ENCODE measurements at places on chromosomes 13 and 19.

- no peak for DNase-seq
These were observed 51.6 kb upstream of the EHD2 start for GRCh38 chr19:47661611-47662010.

DNA sequence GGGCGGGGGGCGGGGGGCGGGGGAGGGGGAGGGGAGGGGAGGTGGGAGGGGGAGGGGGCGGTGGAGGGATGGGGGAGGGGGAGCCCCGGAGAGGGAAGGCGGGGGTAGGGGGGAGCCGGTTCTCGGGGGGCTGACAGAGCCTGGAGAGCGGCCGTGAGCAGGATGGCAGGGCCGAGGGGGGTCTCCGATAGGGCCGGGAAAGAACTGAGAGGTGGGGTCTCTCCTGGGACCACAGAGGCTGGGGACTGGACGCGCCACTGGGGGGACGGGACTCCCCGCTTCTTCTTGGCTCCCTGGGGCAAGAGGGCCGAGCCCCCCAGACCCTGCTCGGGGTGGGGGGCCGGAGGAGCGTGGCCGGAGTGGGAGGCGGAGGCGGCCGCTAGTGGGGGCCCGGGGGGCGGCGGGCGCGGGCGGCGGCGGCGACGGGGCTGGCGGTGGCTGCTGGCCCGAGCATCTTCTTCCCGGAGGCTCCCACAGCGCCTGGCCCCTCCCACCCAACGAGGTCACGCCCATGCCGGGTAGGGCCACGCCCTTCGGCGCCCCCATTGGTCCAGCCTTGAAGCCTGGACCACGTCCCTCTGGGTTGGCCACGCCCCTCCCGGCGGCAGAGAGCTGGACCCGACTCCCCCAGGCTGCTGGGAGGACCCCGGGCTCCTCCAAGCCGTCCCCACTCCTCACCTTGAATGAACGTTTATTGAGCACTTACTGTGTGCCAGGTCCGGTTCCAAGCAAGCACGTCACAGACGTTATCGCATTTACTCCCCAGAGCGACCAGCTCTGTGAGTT is at the start of gene NOVA2:
NOVA2 (minus strand) TSS at position 313 of the 786 bp plus-strand sequence. CDS start 514 bp downstream, outside the sequence.
- peak; percentile 82 for DNase-seq

DNA sequence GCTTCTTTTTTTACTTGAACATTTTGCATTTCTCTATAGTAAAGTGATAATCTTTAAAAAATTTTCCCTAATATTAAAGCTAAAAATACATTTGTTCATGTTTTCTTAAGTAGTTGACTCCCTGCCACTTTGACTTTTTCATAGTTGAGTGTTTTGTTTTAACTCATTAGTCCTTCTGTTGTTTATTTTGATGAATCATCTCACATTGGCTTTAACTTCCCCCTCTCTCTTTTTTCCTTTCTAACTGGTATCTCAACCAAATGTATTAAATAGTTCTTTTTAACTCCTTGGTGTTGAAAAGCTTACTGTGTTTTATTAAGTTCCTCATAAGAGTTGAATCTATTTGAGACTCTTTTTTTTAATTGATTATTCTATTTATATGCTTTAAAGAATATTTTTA is 2.8 kb downstream of the TNFSF13B start:
- no peak for DNase-seq

- DNase-seq, result no peak
These were observed 782 bp upstream of the JUND start for GRCh38 chr19:18282021-18282787.

GRCh38 chr13:20995245-20995838 is 66.0 kb downstream of the LATS2 start:
- DNase-seq, result no peak

GRCh38 chr19:47644743-47645482 is 36.0 kb downstream of the BICRA start:
- DNase-seq, result no peak

- DNase-seq, result no peak
These were observed 56.0 kb downstream of the CDADC1 start for GRCh38 chr13:49303533-49304252.

DNA sequence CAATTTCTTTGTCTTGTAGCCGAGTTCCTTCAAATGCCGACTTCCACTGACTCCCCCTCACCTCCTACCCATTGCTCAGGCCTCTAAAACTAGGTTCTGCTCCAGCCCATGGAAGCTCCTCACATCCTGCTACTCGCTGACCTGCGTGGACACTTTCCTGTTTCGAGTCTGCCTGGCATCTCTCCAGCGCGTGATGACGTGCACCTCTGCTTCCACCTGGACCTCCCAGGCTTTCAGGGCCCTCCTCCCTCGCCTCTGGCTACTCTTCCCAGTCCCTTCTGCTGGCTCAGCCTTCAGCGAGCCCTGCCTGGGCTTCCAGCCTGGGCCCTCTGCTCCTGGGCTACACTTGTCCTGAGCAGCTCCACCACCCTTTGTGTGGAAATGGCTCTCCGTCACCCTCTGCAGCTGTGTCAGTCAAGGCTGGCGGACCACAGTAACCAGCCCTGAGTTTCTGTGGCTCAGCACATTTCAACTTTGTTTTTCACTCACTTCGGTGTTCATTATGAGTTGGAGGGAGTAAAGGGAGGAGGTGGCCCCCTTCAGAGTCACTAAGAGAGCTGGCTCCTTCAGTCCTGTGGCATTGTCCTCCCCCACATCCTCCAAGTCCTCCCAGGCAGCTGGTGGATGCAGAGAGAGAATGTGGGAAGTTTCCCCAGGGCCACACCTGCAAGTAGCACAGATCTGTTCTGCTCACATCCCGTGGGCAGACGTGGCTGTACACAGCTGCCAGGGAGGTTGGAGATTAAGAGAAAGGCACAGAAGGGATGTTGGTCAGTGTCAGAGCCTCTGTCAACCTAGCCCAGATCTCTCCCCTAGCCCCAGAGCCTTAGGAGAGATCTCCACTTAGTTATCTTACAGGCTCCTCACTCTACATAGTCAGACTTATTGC is 49.4 kb downstream of the SERP2 start:
- no peak for DNase-seq

DNA sequence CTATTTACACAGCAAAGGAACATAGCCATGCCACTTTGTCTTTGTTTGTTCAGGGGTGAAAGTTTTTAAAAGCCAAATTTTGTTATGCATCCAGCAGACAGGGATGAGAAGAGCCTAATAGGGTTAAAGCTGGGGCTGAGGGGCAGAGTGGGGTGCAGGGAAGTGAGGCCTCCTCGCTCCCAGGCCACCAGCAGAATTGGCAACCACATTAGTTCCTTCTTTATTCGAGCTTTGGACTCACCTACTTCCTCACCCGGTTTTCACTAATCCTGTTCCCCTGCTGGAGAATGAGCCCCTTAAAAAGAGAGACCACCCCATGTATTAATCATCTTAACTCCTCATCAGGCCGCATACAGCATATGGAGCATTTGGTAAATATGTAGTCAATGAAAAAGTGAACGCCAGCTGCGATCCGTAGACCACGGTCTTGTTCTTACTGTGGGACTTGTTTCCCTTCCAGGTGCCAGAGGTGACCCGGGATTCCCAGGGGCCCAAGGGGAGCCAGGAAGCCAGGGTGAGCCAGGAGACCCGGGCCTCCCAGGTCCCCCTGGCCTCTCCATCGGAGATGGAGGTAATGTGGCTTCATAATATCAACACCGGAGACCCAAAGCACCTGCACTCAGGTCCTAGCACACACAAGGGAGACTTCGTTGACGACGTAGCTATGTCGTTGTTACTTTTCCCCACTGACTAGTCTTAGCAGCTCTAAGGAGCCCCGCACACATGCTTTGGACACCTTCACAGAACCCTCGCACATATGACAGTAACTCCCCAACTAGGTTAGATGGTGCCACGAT is 112.1 kb downstream of the RAB20 start:
- no peak for DNase-seq

- no peak for DNase-seq
These were observed 3.1 kb upstream of the GRK1 start for GRCh38 chr13:113663934-113664333.

- DNase-seq, result no peak
These were observed 2.9 kb upstream of the MRI1 start for GRCh38 chr19:13761423-13761822.

DNA sequence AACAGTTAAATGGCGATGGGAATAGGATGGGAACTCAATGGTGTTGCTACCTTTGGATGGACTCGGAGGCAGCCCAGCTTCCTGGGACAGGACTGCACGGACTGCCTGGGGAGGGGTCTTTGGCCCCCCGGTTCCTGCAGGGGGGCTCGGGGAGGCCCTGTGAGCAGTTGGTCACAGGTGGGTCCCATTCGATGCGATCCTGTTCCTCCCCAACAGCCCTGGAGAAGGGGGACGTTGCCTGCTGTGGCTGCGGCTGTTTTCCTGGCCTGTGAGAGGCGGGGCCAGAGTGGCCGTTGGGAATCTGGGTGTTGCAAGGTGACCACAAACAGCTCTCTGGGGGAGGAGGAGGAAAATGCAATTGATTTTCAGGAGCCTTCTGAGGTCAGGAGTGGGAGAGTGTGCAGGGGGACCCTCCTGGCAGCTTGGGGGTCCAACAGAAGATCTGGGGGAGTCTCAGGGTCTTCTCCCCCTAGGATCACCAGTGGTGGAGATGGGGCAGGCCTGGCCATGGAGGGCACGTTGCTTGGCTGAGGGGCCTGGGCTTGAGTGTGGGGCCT is 1.9 kb upstream of the PLPPR3 start:
- DNase-seq, result no peak

DNA sequence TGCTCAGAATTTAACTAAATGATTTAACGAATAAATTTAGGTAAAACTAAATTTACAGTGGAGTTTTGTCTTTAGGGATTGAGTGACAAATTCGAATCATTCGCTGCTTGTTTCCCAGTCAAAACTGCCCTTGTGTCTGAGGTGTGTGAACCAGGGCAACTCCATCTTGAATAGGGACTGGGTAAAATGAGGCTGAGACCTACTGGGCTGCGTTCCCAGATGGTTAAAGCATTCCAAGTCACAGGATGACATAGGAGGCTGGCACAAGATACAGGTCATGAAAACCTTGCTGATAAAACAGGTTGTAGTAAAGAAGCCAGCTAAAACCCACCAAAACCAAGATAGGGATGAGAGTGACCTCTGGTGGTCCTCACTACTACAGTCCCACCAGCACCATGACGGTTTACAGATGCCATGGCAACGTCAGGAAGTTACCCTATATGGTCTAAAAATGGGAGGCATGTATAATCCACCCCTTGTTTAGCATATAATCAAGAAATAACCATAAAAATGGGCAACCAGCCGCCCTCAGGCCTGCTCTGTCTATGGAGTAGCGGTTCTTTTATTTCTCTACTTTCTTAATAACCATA is 10.2 kb upstream of the ANKRD10 start:
- DNase-seq, result no peak

DNA sequence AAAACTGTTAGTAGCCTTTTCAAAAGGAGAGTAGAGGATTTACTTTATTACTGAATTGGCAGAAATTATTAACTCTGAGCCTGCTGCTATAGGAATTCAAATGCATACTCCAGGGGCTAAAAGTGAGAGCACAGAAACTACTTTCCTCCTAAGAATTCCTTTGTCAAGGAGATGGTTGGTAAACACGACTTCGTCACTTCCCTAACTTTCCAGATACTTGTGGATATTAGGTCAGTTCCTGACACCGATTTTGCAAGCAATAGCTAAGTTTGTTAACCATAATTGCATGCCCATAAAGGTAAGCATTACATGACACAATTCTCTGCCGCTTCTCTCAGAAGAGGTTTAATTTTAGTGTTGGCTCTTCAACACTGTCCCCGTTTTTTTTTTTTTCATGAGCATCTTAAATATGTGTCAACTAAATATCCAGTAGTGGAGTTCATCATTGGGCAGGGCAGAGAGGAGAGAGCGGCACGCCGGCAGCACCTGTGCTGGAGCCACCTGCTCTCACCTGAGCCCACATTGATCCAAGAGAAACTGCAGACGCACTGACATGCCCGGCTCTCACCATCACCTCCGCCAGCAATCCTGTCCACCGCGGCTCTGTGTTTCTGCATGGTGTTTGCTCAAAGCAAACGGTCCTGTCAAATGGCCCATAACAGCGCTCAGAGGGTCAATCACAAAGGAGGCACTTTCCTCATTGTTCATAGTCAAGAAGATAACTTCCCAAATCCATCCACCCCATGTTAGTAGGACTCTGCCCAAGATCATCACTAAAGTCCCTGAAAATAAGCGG is 2.6 kb downstream of the MED26 start:
- DNase-seq, result no peak

- no peak for DNase-seq
These were observed 49.4 kb downstream of the SACS start for GRCh38 chr13:23384111-23384510.

- DNase-seq, result no peak
These were observed 781.0 kb downstream of the LIG4 start for GRCh38 chr13:107434347-107434746.

DNA sequence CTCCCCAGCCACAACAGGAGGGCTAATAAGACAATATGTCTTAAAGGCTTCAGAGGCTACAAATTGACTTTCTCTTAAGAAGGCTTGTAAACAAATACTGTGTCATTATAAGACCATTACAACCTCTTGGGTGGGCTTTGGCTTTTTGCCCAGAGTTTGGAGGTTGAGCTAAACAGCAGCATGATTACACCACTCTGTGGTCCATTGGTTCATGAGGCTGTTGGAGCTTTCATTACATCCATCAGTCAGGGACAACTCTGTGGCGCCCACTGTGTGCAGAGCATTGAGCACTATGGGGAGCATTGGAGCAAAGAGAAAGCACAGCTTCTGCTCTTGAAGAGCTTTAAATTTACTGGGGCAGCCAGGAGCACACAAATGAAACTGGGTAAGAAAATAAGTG is 75.9 kb downstream of the TNFSF11 start:
- DNase-seq, result peak; percentile 47

DNA sequence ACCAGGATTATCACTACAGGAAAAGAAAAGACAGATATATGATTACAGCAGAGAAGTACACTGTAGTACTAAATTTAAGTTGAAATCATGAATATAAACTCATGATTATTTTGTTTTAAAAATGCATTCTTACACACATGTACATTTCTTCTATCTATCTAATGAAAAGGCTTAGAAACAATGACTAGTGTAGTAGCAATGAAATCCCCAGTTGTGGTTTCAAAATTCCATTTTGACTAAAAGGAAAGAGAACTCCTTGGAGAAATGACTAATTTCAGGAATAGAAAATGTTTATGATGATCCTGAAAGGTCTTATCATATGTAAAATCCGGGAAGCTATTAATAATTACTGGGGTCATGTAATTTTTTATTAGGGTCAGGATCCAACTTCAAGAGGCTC is 195.0 kb upstream of the STARD13 start:
- no peak for DNase-seq

DNA sequence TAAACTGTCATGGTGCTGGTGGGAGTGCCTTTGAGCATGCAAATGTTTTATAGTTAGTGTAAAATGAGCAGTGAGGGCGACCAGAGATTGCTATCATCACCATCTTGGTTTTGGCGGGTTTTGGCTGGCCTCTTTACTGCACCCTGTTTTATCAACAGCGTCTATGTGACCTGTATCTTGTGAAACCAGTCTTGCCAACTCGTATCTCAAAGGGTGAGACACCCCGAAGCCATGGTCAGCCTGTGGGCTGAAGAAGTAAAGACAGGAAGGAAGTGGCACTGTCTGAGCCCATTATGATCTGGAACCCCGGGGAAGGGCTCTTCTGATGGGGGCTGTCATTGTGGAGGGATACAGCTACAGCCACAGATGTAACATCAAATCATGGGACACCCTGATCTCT is 81.5 kb upstream of the FAM216B start:
- no peak for DNase-seq

- DNase-seq, result no peak
These were observed 15.9 kb downstream of the PGLS start for GRCh38 chr19:17527326-17527725.

GRCh38 chr19:2243274-2244124 is 5.6 kb upstream of the AMH start:
- no peak for DNase-seq
